ENCODE measurements at places on chromosomes 13 and 19.

DNA sequence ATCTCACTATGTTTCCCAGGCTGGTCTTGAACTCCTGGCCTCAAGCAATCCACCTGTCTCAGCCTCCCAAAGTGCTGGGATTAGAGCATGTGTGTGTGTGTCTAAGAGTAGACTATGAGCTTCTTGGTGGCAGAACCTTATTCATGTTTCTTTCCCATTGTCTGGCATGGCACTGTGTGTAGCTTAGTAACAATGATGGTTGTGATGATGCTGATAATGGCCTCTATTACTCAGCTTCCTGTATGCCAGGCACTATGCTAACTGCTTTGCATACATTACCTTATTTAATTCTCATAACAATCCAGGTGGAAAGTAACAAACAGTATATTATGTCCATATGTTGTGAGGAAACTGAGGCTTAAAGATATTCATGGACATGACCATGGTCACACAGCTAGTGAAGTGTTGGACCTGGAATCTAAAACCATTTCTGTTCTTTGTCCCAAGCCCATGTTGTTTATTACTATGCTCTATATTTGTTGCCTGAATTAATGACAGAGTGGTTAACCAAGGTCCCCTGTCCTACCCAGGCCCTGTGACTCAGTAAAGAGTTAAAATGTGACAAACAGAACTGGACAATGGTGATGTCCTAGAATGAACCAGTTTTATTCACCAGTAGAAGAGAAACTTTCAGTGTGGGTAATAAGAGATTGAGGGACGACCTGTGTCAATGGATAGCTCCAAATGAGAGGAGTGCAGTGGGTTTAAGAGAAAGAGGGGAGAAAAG is 109.6 kb downstream of the KLF5 start:
- no peak for DNase-seq

- no peak for DNase-seq
Observed at GRCh38 chr19:51681286-51681941, 11.7 kb upstream of the SPACA6 start.

DNA sequence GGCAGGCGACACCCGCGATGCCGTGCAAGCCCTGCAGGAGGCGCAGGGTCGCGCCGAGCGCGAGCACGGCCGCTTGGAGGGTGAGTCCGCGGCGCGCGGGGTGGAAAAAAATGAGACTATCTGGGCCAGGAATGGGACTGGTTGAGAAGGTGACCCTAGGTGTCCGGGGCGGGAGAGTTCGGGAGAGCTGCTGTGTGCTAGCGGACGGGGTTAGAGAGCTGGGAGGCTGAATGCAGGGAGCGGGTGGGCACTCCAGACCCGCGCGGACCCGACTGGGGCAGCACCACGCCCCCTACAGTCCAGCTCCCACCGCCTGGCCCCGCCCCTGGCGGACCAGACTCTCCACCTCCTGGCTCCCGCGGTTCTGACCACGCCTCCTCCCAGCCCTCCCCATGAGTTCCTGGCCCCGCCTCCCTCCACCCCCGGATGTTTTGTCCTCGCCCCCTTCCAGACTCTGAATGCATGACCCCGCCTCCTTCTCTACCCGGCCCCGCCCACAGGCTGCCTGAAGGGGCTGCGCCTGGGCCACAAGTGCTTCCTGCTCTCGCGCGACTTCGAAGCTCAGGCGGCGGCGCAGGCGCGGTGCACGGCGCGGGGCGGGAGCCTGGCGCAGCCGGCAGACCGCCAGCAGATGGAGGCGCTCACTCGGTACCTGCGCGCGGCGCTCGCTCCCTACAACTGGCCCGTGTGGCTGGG is 1.5 kb downstream of the CLEC11A start:
- peak; percentile 82 for DNase-seq

GRCh38 chr19:13076787-13077186 is 25.9 kb downstream of the LYL1 start:
- no peak for DNase-seq

DNA sequence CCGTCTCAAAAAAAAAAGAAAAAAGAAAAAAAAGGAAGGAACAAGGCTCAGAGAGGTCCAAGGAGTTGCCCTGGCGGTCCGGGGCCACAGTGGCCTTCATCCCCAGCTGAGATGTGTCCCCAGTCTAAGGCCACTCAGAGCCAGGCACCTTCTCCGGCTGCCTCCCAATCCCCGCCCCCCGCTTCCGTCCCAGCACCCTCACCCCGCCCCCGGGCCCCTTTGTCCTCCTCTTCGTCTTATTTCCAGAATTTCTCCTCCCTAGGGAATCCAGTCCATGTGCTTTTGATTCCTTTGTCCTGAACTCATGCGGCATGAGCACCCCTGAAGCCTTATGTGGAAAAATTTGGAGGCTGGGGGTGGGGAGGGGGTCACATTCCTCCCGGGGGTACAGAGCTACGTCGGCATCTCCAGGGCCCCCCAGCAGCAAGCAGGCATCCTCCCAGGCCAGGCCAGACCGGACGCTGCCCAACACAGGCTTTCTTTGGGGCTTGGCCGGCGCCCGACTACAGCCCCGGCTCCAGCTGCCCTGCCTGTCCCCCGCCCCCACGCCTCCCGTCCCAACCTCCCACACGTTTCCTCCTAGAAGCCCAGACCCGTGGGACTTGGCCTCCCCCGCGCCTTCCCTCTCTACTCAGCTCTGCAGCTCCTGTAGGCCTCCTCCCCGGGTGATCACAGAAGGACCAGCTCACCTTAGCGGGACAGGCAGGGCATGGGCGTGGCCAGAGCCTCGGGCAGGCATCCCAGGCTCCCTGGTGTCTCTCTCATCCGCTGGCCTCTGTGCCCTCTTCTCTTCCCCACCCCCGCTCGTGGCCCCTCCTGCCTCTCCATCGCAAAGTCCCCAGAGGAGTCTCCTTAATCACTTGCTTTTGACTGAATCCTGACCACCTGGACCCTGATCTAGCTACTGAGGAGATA is 17.8 kb upstream of the ADGRE5 start:
- DNase-seq, result peak; percentile 53

DNA sequence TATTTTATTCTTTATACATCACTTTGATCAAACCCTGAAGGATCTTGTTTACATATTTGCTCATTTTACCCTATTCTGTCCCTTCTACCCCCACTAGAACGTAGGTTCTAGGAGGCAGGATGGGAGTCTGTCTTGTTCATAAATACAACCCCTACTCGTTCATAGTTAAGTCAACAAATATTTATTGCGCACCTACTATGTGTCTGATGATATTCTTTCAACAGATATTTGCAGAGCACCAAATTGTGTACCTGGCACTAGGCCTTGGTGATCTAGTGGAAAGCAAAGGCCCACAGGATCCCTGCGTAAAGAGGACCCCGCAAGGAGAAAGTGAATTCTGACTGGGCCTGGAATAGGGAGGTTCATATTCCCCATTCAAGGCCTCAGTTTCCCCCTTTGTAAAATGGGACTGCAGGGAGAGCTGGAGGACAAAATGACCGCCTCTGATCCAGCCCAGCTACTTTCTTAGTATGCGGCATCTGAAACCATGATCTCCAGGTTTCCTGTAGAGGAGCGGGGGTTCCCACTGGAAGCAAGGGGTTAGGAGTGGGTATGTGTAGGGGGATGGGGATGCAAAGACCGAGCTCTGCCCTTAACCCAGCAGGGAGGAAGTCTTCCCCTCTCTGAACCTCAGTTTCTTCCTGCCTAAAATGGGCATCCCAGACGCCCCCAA is 534 bp upstream of the GEMIN7 start:
- no peak for DNase-seq

GRCh38 chr19:3073931-3074595 is 11.8 kb upstream of the TLE5 start:
- DNase-seq, result no peak

Measured in activated CD4-positive, alpha-beta T cell treated with anti-CD3 and anti-CD28 coated beads, Interleukin-2, amount 50 U/mL, for 4 hours (primary cell).